GM13976 (cell line): ENCODE measurements at places on chromosomes 2 and 18.

GRCh38 chr18:5630900-5631413, 87.2 kb upstream of the EPB41L3 start:
- DNase-seq: no peak

- DNase-seq: no peak
These were observed 138.2 kb downstream of the DPP10 start for GRCh38 chr2:114580691-114581090.

DNA sequence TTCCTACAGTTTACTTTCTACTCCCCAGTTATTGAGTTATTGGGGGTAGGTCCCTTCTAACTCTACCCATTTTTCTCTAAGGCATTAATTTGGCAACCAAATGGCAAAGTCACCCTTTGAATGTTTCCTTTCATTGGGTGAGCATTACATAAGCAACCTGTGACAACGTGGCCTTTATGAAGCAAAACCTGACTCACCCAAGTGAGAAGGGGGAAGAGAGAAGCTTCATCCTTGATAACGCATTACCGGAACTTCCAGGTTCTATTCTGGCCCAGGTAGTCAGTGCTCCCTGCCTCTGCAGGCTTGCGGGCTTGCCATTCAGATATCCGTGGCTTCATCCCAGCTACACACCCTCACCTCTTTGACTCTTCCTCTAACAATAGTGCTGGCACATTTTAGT, 39.1 kb upstream of the FAM124B start:
- DNase-seq: no peak

- no peak for DNase-seq
These were observed 297.2 kb upstream of the SLC14A2 start for GRCh38 chr18:45317948-45318640.

GRCh38 chr18:58937071-58937886, 72.6 kb downstream of the ZNF532 start:
- DNase-seq: no peak

DNA sequence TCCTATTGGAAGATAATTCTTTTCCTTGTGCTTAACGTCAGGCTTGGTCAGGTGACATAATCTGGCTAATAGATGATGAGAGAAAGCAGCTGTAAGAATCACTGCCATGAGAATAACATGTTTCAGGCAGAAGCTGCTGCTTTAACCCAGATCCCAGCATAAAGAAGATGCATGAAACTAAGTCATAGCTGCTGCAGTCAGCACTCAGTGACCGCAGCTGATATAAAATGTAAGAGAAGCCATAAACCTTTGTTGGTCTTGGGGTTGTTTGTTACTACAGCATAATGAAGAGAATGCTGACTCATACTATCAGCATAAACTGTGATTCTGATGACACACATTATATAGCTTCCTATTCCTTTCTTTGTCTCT, 274.3 kb upstream of the TRIB2 start:
- no peak for DNase-seq

DNA sequence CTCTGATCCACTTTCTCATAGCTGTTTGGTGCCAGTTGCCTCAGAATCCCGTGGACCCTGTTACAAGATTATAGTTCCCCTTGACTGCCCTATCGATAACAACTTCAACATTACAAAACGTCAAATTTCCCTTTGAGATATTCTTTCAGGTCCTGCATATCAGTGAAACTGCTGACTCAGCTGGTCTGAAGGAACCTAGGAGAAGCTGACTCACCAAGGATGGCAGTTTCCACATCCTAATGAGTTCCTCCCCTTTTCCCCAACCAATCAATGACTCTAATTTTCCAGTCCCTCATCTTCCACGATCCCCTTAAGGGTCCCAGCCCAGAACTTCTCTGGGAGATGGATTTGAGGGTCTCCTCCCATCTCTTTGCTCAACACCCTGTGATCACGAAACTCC, 27.6 kb upstream of the GNAL start:
- no peak for DNase-seq

GRCh38 chr18:4453874-4454536, 1.1 kb downstream of the DLGAP1 start:
- DNase-seq: peak; percentile 16

GRCh38 chr2:121650315-121650930, 1.2 kb upstream of the CLASP1 start:
- DNase-seq: peak; percentile 39

GRCh38 chr18:23387265-23387664, 65.8 kb upstream of the RIOK3 start:
- no peak for DNase-seq

- no peak for DNase-seq
These were observed 3.2 kb downstream of the NBAS start for GRCh38 chr2:15557887-15558311.
